NK-92 treated with Interleukin-12 subunit alpha and Interleukin-12 subunit beta, amount 100 ng/mL, for 24 hours (cell line): ENCODE measurements at places on chromosomes 13 and 19.
A peak's percentile ranks its signal among the peaks of the same experiment; 100 is the strongest.

GRCh38 chr13:35698911-35699576 lies 222.6 kb upstream of the MAB21L1 start:
- DNase-seq, result no peak

- DNase-seq, result no peak
Measured at GRCh38 chr13:113926951-113927660, 46.8 kb downstream of the C13orf46 start.

DNA sequence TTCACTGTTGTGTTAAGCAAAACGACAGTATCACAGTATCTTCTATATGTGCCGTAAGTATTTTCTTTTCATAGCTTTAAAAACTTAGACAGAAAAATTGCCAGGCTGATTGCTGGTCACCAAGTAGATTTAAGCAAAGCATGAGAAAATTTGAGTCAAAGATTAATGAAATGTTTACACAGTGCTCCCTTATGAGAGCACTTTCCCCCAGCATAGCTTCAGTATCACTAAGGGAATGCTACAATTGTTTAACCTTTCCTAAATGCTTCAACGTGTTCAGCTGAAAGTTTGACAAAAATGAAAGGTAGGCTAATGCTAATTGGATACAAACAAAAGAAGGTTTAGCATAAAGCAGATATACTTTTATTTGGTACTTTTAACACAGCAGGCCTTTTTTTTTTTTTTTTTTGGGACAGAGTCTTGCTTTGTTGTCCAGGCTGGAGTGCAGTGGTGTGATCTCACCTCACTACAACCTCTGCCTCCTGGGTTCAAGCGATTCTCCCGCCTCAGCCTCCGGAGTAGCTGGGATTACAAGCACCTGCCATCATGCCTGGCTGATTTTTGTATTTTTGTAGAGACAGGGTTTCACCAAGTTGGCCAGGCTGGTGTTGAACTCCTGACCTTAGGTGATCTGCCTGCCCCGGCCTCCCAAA lies 23.4 kb downstream of the PCCA start:
- DNase-seq, result no peak

- DNase-seq, result no peak
Measured at GRCh38 chr19:23222998-23223652, 27.1 kb downstream of the ZNF724 start.

DNA sequence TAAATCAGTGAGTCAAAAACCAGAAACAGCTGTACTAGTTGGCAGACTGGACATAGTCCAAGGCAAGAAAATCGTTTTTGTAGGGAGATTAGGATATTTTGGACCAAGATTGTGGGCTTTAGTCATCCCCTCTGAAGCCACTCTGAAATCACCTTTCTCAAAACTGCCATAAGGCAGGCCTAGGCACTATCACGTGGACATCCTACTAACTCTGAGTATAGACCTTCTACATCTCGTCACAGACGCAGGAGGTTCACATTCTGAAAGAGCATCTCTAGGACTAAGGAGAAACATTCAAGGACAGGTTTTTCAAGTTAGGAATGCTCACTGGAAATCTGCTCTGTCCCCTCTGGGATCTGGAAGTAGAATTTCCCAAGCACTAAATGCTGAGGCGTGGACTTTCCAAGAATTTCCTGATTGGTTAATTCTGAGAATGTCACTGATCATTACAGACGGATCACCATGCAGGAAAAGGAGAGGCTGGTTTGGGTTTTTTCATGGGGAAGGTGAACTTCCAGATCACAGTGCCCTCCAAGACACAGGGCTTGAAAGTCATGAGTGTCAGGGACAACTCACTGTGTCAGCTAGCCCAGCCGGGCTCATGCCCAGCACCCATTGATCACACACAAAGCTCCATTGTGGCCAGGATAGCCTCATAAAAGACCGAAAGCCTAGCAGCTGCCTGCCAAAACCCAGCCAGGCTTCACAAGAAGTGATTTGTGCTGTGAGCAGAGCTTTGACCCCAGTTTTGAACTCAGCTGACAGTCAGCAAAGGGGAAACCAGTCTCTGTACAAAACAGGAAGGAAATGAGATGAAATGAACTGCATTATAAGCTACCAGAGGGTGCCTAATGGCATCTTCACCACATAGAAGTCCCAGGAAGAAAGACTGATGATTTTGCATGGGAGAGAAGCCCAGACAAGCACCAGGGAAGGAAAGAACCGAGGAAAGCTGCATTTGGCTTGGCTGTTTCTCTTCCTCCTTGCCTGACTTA lies 2.7 kb upstream of the RUBCNL start:
- no peak for DNase-seq

DNA sequence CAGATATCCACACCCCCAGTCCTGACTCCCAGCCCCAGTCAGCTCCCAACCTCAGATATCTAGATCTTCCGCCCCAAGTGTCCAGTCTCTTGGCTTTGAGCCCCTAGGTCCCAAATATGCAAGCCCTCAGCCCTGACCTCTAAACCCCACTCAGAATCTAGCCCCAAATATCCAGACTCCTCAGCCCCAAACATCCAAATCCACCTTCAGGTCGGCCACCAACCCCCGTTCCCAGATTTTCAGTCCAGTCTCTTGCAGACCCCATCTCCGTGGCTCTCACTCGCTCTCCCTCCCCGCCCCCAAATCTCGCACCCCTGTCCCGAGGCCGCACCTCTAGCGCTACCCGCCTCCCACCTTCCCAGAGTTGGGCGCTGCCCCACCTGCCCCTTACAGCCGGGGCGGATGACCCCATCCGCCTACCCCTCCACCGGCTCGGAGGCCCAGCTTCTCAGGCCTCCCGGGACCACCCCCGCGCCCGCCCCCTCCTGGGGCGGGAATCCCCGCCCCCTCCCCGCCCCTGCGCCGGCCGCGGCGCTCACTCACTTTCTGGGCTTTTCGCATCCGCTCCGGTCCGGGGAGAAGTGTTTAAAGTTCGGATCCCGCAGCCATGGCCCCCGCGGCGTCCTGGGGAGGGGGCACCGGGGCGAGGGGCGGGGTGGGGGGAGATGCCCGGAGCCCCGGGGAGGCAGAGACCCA lies 604 bp downstream of the ERFL start:
- no peak for DNase-seq

- no peak for DNase-seq
Measured at GRCh38 chr13:24495151-24495729, 17.3 kb downstream of the PARP4 start.

GRCh38 chr13:46855166-46855565 lies 41.7 kb downstream of the HTR2A start:
- no peak for DNase-seq

GRCh38 chr19:36963280-36963679 lies 47.1 kb downstream of the ZNF568 start:
- no peak for DNase-seq

- no peak for DNase-seq
Measured at GRCh38 chr13:32824675-32825074, 191.5 kb upstream of the KL start.

- no peak for DNase-seq
Measured at GRCh38 chr19:49809160-49809940, 3.7 kb downstream of the FUZ start.

DNA sequence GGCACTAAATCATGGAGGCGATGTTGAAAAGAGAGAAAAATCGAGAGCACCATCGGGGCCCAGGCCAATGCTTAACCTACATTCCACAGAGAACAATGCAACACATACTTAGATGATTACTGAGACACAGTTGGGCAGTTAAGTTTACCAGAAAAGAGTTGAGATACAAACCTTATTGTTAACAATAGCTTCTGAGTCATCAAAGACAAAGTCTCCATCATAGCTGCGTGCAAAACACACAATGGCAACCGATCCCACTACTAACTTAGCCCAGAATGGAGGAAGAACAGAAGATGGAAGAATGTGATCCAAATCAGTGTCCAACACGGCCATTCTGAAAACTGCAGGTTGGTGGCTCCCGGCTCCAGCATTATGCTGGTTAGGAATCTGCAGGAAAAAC lies 6.2 kb downstream of the TMTC4 start:
- no peak for DNase-seq

GRCh38 chr13:61592489-61592888 lies 176.8 kb upstream of the PCDH20 start:
- no peak for DNase-seq

DNA sequence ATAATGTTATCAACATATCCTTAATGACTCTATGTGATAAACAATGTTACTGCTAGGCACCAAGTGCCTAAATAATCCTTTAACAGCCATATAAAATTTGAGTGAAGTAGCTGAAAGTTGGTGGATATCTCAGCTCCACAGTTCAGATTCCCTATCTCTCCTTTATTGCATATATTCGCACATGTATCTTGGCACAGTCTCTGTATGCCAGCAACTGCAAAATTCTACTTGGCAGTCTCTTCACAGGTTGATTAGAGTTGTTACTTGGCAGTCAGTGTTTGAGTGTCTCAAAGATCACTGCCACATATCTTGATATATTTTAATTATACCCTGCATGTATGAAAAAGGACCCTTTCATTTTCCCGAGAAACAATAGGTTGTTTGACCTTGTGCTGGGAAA lies 879.3 kb downstream of the OLFM4 start:
- DNase-seq, result no peak

GRCh38 chr13:75702476-75702875 lies 66.3 kb downstream of the LMO7 start:
- DNase-seq, result no peak

DNA sequence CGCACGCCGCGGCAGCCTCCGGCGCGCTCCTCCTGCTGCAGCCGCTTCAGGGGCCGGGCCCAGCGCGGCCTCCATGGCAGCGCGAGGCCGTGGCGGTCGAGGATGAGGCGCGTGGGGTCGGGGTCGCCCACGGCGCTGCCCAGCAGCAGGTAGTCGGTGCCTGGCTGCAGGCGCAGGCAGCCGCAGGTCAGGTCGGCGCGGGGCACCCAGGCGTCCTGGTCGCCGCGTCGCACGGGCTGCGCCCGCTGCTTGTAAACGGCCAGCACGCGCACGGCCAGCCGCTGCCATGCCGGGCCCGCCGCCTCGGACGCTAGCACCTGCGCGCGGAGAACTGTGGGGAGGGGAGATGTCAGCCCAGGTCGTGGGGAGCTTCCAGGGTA lies 11.1 kb downstream of the NTN5 start:
- no peak for DNase-seq

DNA sequence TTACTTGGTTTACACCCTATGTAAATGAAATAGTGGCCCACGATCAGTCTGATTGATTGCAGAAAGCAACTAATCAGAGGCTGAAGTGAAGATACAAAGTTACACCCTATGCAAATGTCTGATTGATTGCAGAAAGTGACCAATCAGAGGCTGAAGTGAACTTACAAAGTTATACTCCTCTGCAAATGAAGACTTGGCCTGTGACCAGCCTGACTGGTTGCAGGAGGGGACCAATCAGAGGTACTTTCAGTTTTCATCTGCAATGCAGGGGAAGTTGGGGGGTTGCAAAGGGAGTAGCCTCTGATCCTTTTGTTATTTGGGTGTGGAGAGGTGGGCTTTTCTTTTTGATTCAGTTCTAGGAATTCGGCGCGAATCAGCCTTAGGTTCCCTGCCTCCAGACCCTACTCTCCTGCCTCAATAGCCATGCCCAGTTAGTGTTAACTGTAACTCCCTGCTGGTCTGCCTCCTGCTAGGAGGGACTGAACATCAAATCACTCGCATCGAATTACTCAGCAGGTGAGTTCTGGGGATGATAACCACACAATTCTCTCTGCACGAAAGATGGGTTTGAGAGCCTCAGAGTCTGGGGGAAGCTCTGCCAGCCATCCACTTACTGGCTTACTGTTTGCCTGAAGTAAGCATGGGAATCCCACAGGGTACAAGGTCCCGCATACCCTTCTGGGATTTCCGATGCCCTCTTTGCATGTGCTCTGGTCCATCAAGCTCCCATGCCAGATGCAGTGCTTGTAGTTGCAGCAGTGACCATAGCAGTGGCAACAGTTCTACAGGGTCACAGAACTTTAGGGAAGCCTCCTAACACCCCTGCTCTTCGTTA lies 7.5 kb downstream of the ARL11 start:
- peak; percentile 14 for DNase-seq

DNA sequence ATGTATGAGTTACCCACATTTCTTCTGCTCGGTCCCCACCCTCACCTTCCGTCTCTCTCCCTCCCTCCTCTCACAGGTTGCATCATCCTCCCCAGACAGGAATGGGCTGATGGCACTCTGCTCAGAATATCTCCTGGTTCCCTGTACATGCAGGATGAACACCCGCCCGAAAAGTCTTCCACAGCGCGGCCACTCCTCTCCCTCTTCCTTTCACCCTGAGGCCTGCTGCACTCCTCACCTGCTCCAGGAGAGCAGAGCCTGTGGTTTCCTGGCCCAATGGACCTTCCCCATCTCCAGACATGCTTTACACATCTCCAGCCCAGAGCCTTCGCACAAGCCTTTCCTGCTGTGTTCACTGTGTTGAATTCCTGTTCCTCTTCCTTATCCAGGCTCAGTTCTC lies 40.9 kb downstream of the GSX1 start:
- no peak for DNase-seq

DNA sequence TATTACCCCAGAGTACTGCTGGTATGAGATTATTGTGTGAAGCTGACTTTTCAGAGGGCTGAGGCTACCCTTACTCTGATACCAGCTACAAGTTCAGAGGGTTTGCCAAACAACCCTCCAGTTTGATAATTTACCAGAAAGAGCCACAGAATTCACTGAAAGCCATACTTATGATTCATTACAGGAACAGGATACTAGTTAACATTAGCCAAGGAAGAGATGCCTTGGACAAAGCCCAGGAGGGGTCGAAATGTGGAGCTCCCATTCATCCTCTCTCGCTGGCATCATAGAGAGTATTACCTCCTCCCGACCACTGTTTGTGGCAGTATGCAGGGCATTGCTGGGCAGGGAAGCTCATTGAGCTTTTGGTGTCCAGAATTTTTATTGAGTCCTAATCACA lies 364.3 kb downstream of the KCNRG start:
- DNase-seq, result no peak

DNA sequence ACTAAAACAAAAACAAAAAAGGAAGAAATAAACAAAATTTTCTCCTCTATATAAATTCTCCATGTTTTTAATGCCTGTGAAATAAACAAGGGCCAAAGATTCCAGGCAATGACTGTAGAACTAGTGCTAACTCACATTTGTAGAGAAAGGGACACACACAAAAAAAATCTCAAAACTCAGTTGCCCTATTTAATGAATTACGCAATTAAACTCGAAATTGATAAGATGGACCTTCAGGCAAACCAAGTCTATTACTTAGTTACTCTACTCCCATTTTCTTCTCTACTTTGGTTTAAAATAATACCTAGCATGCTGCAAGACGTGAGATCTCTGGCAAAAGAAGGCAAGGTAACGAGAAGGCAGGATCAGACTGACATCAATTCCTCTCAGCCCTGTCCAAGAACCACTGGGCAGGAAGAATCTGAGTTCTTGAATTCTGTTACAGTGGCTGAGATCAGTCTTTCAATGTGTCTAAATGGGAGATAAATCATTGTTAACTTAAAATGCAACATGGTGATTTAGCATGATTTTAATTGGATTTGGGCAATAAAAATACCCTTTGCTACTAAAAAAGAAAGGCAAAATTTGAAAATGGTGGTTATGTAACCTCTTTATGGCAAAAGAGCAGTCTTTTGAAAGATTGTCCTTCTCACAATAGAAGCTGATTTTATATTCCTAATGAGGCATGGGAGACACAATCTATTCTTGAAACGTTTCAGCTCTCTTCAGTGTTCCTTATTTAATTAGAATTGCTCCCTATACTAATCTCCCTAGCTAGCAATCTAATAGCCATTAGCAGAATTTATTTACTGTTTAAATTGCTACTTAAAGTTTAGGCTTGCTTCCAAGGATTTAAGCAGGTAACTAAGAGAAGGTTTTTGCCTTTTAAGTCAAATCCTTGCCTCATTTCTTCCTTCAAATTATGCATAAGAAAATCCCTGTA lies 25.9 kb downstream of the SPRY2 start:
- no peak for DNase-seq
